ENCODE measurements at places on chromosomes 6 and 20.
A peak's percentile ranks its signal among the peaks of the same experiment; 100 is the strongest.

DNA sequence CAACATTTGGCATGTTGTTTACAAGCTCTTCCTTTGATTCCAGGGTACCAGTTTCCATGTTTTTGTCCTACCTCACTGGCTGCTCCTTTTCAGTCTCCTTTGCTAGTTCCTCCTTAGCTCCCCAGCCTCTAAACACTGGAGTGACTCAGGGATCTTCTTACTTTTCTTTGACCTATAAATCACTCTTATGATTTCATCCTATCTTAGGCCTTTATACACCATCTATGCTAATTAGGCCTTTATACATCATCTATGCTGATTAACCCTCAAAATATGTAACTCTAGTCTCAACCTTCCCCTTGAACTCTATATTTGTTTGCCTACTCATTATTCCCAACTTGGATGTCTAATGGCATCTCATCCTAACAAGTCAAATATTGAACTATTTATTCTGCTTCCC is 9.5 kb downstream of the TMEM30A start:
- no peak for DNase-seq

- no peak for DNase-seq
These were observed 46.9 kb downstream of the MAP3K4 start for GRCh38 chr6:161038229-161039031.

GRCh38 chr20:17909869-17910321 is 58.7 kb downstream of the SNX5 start:
- no peak for DNase-seq

DNA sequence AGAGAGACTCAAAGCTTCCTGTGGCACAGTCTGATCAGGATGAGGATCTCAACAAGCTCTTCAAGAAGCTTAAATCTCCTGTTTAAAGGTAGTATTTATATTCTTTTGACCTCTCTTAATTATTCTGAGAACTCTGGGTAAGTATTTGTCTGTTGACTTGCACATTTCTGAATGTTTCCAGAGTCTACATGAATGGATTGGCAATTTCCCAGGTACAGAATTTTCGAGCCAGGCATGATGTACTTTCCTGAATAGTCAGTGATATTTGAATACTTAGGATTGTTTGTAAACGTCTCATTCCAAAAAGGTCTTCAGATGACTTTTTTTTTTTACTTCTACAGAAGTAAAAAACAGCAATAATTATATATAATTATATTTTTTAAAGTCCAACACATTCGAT is 293.4 kb downstream of the TBC1D32 start:
- no peak for DNase-seq

- DNase-seq, result no peak
These were observed 4.7 kb downstream of the ADA start for GRCh38 chr20:44646641-44647274.

- DNase-seq, result peak; percentile 52
These were observed 39.2 kb downstream of the ZMYND8 start for GRCh38 chr20:47317127-47317895.
